Sigmoid colon (tissue), 7 donors: ENCODE measurements at places on chromosomes 13 and 19. TPM values are rescaled to one million over a fixed set of nuclear protein-coding genes. Genes with fewer than 3 reads are reported as not detected.

ACER1 gene
- not detected for total RNA-seq

ZNF14 gene
- total RNA-seq, result 14.5 TPM

SLITRK6 gene
- total RNA-seq, result 0.66 TPM

KLK6 gene
- not detected for total RNA-seq
